SK-N-SH (cell line): ENCODE measurements at places on chromosomes 2 and 18.

DNA sequence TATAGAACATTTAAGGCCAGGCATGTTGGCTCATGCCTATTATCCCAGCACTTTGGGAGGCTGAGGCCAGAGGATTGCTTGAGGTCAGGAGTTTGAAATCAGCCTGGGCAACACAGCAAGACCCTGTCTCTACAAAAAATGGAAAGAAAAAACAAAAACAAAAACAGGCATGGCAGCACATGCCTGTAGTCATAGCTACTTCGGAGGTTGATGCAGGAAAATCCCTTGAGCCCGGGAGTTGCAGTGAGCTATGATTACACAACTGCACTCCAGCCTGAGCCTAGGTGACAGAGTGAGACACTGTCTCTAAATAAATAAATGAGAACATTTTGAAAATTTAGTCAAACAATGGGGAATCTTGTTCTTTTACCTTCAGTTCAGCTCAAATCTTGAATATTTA is 12.1 kb upstream of the YES1 start:
- no peak overlapping the region for H3K4me3 ChIP-seq
- no peaks in the 10 kb centered on the region for H3K4me1 ChIP-seq
- no peaks in the 10 kb centered on the region for H3K27me3 ChIP-seq
- H3K27ac ChIP-seq = no peak overlapping the region

- H3K36me3 ChIP-seq = no peaks in the 10 kb centered on the region
- DNase-seq = no peak
- H3K27ac ChIP-seq = no peak overlapping the region
- no peaks in the 10 kb centered on the region for H3K27me3 ChIP-seq
Measured at GRCh38 chr2:36973320-36973719, 7.0 kb upstream of the STRN start.

DNA sequence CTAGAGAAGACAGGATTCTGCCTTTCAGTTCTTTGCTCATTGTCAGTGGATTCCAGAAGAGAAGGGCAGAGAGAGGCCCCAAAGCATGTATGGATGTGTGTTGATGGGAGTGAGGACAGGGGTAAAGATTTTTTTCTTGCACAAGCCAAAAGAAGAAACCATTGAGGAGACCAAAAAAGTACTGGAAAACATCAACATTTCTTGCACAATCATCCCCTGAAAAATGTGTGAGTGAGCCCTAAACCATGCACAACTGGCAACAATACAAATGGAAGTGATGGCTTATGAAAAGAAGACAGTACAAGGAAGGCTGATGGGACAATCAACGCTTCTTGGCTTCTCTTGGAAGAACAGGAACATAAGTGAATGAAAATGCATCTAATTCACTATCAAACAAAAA is 5.6 kb upstream of the SMAD7 start:
- H3K36me3 ChIP-seq = no peaks in the 10 kb centered on the region
- peak overlapping the region; percentile 95 for H3K27ac ChIP-seq
- peaks cover 7% of the 10 kb centered on the region; the same call in 1 of the 2 replicates for H3K4me1 ChIP-seq
- H3K4me3 ChIP-seq = no peak overlapping the region

DNA sequence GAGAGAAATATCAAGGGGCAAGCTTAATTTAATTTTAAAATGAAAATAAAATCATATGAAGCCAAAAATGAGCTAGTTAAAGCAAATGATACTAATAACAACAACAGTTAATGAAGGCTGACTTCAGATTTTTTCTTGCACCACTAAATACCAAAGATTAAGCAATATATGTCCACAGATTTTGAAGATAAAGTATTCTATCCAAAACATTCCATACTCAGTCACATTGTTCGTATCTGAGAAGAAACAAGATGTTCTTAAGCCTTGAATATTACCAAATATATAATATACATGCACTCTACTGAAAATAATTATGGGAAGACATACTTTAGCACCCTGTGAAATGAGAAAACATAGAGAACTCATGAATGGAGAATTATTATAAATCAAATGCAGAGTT is 593.3 kb upstream of the SYT4 start:
- peaks cover 18% of the 10 kb centered on the region for H3K4me1 ChIP-seq
- H3K27ac ChIP-seq = no peak overlapping the region
- H3K36me3 ChIP-seq = no peaks in the 10 kb centered on the region
- no peak overlapping the region for H3K4me3 ChIP-seq
- H3K27me3 ChIP-seq = no peaks in the 10 kb centered on the region

- H3K4me1 ChIP-seq = no peaks in the 10 kb centered on the region
- no peaks in the 10 kb centered on the region for H3K27me3 ChIP-seq
- no peak overlapping the region; the same call in 1 of the 2 replicates for H3K4me3 ChIP-seq
- no peak for DNase-seq
- peaks cover 38% of the 10 kb centered on the region for H3K36me3 ChIP-seq
Measured at GRCh38 chr2:168119515-168120141, 127.8 kb downstream of the STK39 start.

GRCh38 chr2:165536851-165537499 is 67.5 kb downstream of the CSRNP3 start:
- no peak overlapping the region for H3K4me3 ChIP-seq
- H3K27me3 ChIP-seq = no peaks in the 10 kb centered on the region
- no peaks in the 10 kb centered on the region for H3K36me3 ChIP-seq
- H3K4me1 ChIP-seq = no peaks in the 10 kb centered on the region; the same call in 1 of the 2 replicates
- peak; percentile 11 for DNase-seq
- H3K27ac ChIP-seq = no peak overlapping the region

GRCh38 chr2:25558262-25558661 is 115.1 kb downstream of the DTNB start:
- peaks cover 15% of the 10 kb centered on the region; the same call in 1 of the 2 replicates for H3K4me1 ChIP-seq
- peak overlapping the region; percentile 55 for H3K27ac ChIP-seq
- no peak overlapping the region for H3K4me3 ChIP-seq
- DNase-seq = no peak
- H3K36me3 ChIP-seq = no peaks in the 10 kb centered on the region

DNA sequence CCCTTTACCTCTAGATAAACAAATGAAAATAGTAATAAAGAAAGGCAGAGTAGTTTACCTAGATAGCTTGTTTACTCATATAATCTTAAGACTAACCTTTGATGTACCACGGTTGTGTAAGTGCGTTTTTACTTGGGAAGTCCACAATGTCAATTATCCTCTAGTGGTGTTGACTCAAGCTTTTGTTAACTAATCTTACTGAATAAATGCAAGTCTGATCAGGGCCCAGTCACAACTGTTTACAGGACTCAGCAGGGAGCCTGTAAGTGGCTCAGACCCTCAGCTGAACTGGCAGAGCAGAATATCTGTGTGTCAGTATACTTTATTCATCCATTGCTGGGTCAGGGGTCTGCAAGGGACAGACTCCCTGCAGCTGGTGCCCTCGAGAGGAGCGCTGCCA is 98.1 kb upstream of the ACAA2 start:
- no peak overlapping the region for H3K27ac ChIP-seq
- DNase-seq = no peak
- no peaks in the 10 kb centered on the region for H3K4me1 ChIP-seq
- H3K4me3 ChIP-seq = no peak overlapping the region
- no peaks in the 10 kb centered on the region for H3K27me3 ChIP-seq
- no peaks in the 10 kb centered on the region for H3K36me3 ChIP-seq

GRCh38 chr2:175203621-175204496 is 22.3 kb upstream of the ATP5MC3 start:
- no peaks in the 10 kb centered on the region for H3K36me3 ChIP-seq
- peak; percentile 56 for DNase-seq
- no peak overlapping the region for H3K27ac ChIP-seq
- H3K27me3 ChIP-seq = no peaks in the 10 kb centered on the region
- no peaks in the 10 kb centered on the region for H3K4me1 ChIP-seq

DNA sequence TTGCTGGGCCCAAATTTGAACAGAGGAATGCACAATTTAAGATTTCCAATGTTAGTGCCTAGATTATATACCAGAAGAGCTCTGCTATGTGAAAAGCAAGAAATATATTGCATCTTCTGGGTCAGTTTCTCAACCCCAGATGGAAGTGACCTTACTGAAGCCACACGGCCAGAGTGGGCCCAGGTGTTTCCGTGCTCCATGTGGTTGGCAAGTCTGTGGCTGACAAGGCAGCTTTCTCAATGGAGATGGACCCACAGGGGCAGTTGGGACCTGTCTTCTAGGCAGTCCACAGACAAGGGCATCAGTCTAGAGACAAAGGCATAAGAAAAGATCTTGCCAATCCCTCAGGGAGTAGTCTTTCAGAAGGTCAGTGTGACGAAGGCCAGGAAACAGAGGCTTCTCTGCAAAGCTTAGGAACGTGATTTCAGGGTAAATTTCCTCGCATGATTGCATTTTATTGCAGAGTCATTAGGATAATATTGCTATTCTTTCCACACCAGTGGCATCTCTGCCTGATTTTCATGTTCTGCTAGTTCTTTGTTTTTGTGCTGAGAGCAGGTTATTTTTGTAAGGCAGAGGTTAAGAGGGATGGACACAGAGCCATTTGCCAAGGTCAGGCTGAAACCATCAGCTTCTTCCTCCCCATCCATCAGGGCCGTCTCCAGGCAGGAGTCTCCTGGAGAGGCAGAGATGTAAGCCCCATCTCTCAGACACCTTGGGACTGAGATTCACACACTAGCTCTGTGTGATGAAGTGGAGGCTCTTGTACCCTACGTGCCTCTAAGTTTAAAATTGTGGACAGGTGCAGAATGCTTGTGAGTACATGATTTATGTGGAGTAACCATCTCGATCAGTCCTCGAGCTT is 202.1 kb downstream of the ANKRD30B start:
- no peak overlapping the region for H3K27ac ChIP-seq
- H3K27me3 ChIP-seq = peaks cover 7% of the 10 kb centered on the region; the same call in 1 of the 2 replicates
- no peaks in the 10 kb centered on the region for H3K36me3 ChIP-seq

- no peak overlapping the region for H3K4me3 ChIP-seq
- no peak overlapping the region for H3K27ac ChIP-seq
- no peaks in the 10 kb centered on the region for H3K27me3 ChIP-seq
Measured at GRCh38 chr2:43464590-43464989, 131.2 kb downstream of the THADA start.

DNA sequence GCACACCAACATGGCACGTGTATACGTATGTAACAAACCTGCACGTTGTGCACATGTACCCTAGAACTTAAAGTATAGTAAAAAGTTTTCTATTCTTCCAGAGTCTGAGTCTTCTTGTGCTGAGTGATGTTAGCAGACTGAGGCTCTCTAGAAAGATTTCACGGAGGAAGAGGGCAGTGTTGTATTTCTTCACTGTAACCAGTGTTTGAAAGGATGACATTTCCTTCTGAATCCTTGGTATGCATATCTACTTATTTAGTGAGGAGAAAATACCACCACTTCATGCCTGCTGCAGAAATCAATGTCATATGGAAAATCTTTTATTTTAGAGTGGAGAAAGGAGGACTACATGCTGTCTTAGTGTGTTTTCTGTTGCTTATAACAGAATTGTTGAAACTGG is 357.1 kb downstream of the CCDC85A start:
- no peaks in the 10 kb centered on the region for H3K36me3 ChIP-seq
- DNase-seq = no peak
- peaks cover 6% of the 10 kb centered on the region; the same call in 1 of the 2 replicates for H3K4me1 ChIP-seq
- H3K27me3 ChIP-seq = no peaks in the 10 kb centered on the region

DNA sequence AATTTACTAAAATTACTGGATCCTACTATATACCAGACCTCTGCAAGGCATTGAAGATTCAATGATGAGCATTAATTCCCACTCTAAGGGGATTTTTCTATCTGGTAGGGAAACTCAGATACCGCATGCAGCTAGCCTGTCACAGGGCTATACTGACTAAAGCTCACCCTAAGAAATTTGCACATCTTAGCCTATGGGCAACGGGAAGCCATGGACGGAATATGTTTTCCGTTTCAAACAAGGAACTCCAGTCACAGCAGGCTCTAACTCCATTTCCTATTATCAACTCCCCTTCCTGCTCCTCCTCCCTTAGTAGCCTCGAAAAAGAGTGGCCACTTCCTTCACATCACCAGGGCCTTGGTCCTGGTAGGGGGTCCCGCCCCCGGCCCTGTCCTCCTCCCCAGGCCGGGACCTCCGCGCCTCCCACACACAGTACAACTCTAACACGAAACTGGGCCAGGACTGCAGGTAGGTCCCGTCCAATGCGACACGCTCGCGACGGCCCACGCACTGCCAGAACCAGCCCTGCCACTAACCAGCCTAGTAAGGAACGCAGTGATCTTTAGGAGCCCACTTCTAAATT is 659 bp upstream of the COX5B start:
- DNase-seq = peak; percentile 47
- peak overlapping the region; percentile 98 for H3K4me3 ChIP-seq
- H3K27ac ChIP-seq = peak overlapping the region; percentile 87
- peaks cover 16% of the 10 kb centered on the region for H3K4me1 ChIP-seq

GRCh38 chr18:2534906-2535305 is 36.4 kb downstream of the METTL4 start:
- H3K4me1 ChIP-seq = no peaks in the 10 kb centered on the region; the same call in 1 of the 2 replicates
- no peak overlapping the region for H3K4me3 ChIP-seq
- no peak for DNase-seq
- no peak overlapping the region for H3K27ac ChIP-seq

DNA sequence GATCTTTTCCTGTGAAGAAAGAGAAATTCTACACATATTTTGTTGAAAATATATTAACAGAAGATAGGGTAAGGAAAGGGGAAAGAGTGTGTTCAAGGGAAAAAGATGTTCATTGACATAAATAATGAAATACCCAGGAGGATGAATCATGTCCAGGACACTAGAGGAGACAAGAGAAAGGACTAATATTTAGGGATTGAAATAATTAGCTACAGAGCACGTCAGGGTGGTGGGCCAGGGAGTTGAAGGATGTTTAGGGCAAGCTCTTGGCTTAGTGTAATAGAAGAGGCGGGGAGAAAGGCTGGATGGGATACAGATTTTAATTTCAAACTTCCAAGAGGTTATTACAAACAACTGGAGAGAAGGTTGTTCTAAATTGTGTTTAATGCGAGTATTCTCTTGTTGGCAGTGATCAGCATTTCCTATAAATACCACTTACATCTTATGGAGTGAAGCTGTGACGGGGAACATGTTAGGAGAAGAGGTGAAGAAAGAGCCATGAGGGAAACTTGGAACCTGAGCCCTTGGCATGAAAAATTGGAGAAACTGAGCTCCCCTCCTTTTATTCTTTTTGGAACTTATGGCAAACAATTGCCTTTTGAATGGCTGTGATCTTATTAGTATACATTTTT is 36.6 kb upstream of the CETN1 start:
- no peaks in the 10 kb centered on the region for H3K36me3 ChIP-seq
- no peak for DNase-seq
- H3K4me1 ChIP-seq = no peaks in the 10 kb centered on the region
- H3K27ac ChIP-seq = no peak overlapping the region
- peaks cover 21% of the 10 kb centered on the region; the same call in 1 of the 2 replicates for H3K27me3 ChIP-seq

- no peak overlapping the region for H3K4me3 ChIP-seq
- no peaks in the 10 kb centered on the region for H3K36me3 ChIP-seq
- H3K27ac ChIP-seq = no peak overlapping the region
- H3K27me3 ChIP-seq = no peaks in the 10 kb centered on the region
Measured at GRCh38 chr2:224360801-224361251, 41.1 kb downstream of the FAM124B start.

- no peak overlapping the region; the same call in 1 of the 2 replicates for H3K4me3 ChIP-seq
- H3K36me3 ChIP-seq = no peaks in the 10 kb centered on the region
- no peaks in the 10 kb centered on the region for H3K27me3 ChIP-seq
- H3K4me1 ChIP-seq = no peaks in the 10 kb centered on the region
- no peak for DNase-seq
Measured at GRCh38 chr2:151043484-151043883, 218.2 kb downstream of the RBM43 start.

- no peaks in the 10 kb centered on the region for H3K36me3 ChIP-seq
- H3K27ac ChIP-seq = no peak overlapping the region
- no peak overlapping the region for H3K4me3 ChIP-seq
- no peaks in the 10 kb centered on the region for H3K27me3 ChIP-seq
- peaks cover 16% of the 10 kb centered on the region for H3K4me1 ChIP-seq
Measured at GRCh38 chr2:20015482-20016083, 3.1 kb upstream of the MATN3 start.
